NCI-H187 (cell line): ENCODE measurements at places on chromosomes 16 and 17.
A peak's percentile ranks its signal among the peaks of the same experiment; 100 is the strongest.

DNA sequence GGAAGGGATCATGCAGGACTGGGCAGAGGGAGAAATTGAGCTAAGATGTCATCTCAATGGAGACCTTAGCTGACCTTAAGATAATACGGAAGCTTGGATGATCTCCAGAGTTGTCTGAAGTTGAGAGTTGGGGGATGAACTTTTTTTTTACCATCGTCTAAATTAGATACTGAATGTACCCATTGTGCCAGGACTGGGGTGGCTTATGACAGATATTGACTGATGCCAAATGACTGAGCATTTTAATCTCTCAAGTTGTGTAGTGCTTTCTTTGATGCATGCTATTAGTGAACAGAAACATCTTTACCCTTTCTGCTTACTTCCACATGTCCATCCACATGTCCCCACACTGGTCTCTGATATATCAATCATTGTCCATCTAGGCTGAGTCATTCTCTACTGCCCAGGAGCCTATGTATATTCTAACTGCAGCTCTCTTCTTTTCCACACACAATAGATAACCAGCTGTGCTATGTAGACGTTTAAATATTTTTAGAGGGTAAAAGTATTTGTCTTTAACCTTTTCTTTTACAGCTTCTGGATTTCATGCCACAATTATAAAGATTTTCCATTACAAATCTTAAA lies 60.2 kb upstream of the ZKSCAN2 start:
- DNase-seq, result no peak

GRCh38 chr16:52450916-52451315 lies 96.0 kb downstream of the TOX3 start:
- no peak for DNase-seq

GRCh38 chr17:38676706-38677504 lies 2.1 kb upstream of the EPOP start:
- peak; percentile 21 for DNase-seq

DNA sequence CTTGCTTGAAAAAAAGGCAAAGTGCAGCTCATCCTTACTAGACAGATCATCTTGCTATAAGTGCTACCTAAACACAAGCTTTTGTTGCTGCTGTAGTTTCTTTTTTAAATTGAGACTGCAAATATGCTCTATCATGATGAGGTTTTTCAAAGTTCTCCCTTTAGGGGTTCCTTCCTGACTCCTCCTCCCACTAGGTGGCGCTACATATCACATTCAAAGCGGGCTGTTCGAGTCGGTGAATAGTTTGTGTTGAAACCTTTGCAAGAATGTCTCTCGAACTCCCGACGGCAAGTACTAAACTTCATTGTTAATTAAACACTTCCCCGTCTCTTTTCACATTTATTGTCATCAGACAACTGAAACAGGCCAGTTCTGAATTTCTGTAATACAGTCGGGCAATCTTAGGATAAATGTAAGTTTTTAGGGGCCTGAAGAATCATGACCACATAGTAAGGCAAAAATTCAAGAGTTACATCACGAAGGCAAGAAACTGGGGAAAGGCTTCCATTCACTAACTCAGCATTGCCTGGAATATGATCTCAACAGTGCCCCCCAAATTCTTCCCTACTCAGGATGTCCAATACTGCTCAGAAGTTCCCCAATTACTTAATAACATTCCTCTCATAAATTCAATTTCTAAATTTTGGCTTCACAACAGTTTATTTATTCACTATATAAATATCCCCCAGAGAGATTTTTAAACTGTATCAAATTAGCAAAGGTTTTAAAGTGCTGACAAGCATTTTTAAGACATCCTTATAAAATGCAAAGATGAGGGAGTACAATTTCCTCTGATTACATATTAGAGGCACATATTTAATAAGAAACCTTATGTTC lies 6.7 kb downstream of the HS3ST3A1 start:
- peak; percentile 19 for DNase-seq
